ENCODE measurements at places on chromosomes 5 and 9.
A peak's percentile ranks its signal among the peaks of the same experiment; 100 is the strongest.

GRCh38 chr5:89297066-89297465, 414.1 kb upstream of the MEF2C start:
- no peaks in the 10 kb centered on the region for H3K4me1 ChIP-seq
- no peak overlapping the region for H3K4me3 ChIP-seq
- no peaks in the 10 kb centered on the region for H3K36me3 ChIP-seq
- no peak for DNase-seq
- no peaks in the 10 kb centered on the region for H3K27me3 ChIP-seq

- DNase-seq: no peak
- H3K27me3 ChIP-seq: no peaks in the 10 kb centered on the region
- H3K4me1 ChIP-seq: no peaks in the 10 kb centered on the region
- H3K4me3 ChIP-seq: no peak overlapping the region
Observed at GRCh38 chr5:9335754-9336495, 209.9 kb downstream of the SEMA5A start.

GRCh38 chr5:88116396-88116795, 152.2 kb downstream of the TMEM161B start:
- no peak for DNase-seq
- H3K27ac ChIP-seq: no peak overlapping the region
- no peaks in the 10 kb centered on the region for H3K4me1 ChIP-seq
- H3K27me3 ChIP-seq: peaks cover 3% of the 10 kb centered on the region
- no peaks in the 10 kb centered on the region for H3K36me3 ChIP-seq

DNA sequence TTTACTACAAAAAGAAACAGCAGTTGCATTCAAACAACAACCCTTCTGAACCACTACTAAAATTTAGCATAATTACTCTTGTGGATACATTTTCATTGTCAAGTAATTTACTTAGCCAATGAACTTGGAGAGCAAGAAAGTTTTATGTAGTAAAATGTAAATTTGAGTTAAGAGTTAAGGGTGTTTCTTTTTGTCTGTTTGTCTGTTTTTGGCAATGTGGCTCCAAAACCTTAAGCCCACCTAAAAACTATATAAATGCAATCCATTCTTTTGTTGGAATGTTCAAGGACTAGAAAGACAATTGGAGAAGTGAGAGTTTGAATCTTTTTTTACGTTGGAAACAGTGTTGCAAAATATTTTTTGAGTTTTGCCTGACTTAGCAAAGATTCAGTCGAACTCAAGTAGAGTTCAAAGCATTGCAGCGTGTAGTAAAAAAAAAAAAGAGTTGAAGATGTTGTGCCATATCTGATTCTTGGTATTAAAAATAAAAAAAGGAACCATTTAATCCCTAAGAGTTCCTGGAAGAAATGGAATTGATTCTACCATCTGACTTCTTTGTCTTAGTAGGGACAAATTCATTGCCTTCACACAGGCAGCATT, 867 bp downstream of the SYK start:
- no peaks in the 10 kb centered on the region for H3K36me3 ChIP-seq
- peaks cover 62% of the 10 kb centered on the region for H3K27me3 ChIP-seq
- H3K27ac ChIP-seq: no peak overlapping the region
- H3K4me1 ChIP-seq: peaks cover 7% of the 10 kb centered on the region
- no peak for DNase-seq
- H3K4me3 ChIP-seq: peak overlapping the region; percentile 40

DNA sequence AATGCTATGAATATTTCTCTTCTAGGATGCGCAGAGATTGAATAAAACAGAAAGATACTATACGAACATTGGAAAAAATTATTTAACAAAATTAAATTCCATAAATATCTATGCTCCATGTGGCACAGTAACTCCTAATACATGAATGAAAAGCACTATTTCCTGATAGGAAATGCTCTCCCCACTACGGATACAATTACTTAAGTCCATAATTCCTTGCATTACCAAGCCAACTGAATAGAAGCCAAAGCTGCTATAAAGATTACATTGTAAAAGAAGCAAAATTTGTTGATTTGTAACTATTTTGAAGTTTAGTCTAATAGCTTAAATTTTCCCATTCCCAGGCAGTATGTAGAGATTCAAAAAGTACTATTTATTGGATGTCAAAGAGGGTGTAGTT, 61.8 kb upstream of the SNX2 start:
- no peak overlapping the region for H3K27ac ChIP-seq
- H3K27me3 ChIP-seq: no peaks in the 10 kb centered on the region
- no peak overlapping the region for H3K4me3 ChIP-seq

DNA sequence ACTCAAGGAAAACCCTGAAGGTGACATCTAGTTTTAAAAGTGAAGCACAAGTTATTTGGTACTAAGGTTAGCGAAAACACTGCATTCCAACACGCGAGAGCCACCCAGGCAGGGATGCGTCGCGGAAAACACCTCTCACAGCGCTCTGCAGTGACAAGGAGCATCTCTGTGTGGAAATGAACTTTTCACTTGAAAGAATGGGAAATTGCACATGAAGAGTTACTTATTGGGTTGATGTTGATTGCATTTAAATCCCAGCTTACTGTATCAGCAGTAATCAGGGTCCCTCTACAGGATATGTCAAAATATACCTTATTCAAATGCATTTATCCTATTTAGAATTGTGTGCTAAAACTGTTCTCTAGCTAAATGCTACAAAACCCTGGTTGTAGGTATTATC, 144.4 kb downstream of the BNC2 start:
- no peak for DNase-seq
- H3K36me3 ChIP-seq: no peaks in the 10 kb centered on the region
- no peak overlapping the region for H3K27ac ChIP-seq
- peaks cover 9% of the 10 kb centered on the region for H3K27me3 ChIP-seq

DNA sequence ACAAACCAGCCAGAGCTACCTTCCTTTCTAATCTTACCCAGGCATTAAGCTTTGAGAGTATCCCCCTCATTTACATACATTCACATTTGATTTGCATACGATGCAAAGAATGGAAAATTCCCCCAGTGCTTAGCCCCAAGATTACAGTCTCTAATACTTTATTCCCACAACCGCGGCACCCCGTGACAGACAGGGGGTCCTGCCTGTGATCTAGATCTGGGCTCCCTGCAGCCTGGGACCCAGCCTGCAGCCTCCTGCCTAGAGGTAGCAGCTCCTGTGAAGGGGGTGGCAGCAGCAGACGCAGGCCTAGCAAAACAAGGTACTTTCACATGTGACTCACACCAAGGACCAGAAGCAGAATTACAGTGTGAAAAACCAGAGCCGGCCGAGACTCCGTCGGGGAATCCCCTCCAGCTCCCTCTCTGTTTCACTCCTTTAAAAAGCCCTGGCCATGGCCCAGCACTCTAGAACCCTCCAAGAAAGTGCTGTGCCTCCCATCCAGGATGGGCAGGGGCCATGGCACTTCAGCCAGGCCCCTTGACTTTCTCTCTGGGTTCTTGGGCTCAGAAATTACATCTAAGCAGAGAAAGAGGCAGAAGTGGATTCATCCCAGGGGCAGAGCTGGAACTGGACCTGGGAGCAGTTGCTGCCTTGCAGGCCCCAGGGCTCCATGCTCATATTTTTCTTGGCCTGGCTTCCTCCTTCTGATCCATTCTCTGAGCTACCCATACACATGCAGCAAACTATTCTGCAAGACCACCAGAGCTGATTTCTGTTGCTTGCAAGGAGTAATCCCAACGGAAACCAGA, 14.0 kb upstream of the TCF7 start:
- H3K36me3 ChIP-seq: no peaks in the 10 kb centered on the region
- no peak overlapping the region for H3K4me3 ChIP-seq
- DNase-seq: peak; percentile 76
- H3K4me1 ChIP-seq: peaks cover 97% of the 10 kb centered on the region
- H3K27me3 ChIP-seq: no peaks in the 10 kb centered on the region
- peak overlapping the region; percentile 83 for H3K27ac ChIP-seq

GRCh38 chr5:35182910-35183535, 47.3 kb downstream of the PRLR start:
- no peaks in the 10 kb centered on the region for H3K4me1 ChIP-seq
- no peaks in the 10 kb centered on the region for H3K27me3 ChIP-seq
- H3K27ac ChIP-seq: no peak overlapping the region

DNA sequence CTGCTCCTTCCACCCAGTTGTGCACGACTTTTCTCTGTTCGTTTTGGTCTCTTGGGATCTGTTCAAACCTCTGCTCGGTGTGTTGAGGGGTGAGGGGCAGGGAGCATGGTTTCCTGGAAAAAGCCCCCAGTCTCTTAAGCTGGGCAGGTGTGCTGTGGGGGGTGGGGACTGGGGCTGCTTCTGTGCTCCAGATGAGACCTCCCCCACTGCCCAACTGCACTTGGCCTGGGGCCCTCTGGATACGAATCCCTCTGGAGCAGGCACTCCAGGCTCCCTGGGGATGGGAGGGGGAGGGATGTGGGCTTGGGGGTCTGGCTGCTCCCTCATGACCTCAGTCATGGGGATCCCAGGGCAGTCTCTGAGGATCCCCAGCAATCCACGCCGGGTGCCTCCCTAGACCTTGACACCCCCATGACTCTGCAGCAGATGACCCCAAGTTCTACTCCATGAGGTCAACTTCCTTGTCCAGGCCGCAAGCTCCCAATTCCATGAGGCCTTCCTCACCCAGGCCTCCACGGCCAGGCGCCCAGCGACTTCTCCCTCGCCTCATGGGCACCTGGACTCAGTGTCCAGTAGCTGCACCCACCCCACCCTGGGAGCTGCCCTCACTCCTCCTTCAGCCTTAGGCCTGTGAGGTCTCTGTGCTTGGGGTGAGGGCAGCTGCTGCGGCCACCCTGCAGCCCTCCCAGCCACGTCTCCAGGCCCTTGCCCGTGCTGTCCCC, 5.9 kb upstream of the AHRR start:
- H3K27ac ChIP-seq: no peak overlapping the region
- no peak overlapping the region for H3K4me3 ChIP-seq
- no peak for DNase-seq
- peaks cover 5% of the 10 kb centered on the region for H3K4me1 ChIP-seq

DNA sequence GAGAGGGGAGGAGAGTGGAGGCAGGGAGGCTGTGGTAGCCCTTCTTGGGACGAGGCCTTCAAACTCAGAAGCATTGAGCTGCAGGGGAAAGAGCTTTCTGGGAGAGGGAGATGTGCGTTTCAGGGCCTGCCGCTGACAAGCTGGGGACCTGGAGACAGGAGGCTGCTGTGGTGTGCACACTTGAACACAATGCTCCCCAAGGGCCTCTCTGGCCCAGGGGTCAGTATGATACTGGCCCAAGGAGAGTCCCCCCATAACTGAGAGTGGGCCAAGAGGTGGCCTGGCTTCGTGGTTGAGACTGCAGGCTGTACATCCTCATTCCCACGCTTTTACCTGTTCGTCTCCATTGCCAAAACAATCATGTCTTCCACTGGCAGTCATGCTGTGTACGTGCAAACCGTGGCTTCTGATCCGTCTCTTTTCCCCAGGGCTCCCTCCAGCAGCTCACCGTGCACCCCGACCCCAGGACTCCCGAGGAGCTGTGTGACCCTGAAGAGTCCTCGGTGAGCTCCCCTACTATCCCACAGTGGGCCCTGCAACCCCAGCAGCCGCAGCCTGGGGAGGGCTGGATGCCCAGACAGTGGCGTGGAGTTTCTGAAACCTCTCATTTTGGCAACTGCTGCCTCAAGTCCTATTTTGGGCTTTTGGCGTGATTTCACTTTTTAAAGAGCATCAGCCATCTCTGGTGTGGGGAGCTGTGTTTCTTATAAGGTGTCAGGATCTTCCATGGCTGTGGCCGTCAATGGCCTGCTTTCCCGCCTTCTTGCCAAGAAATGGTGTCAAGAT, 43.4 kb downstream of the COL15A1 start:
- DNase-seq: no peak
- H3K27ac ChIP-seq: no peak overlapping the region
- H3K4me3 ChIP-seq: no peak overlapping the region
- H3K4me1 ChIP-seq: no peaks in the 10 kb centered on the region
- H3K27me3 ChIP-seq: no peaks in the 10 kb centered on the region
- no peaks in the 10 kb centered on the region for H3K36me3 ChIP-seq

- no peaks in the 10 kb centered on the region for H3K27me3 ChIP-seq
- H3K4me3 ChIP-seq: no peak overlapping the region
- no peak for DNase-seq
- no peaks in the 10 kb centered on the region for H3K36me3 ChIP-seq
- no peak overlapping the region for H3K27ac ChIP-seq
- H3K4me1 ChIP-seq: no peaks in the 10 kb centered on the region
Observed at GRCh38 chr9:134969156-134970045, 51.7 kb upstream of the FCN1 start.

DNA sequence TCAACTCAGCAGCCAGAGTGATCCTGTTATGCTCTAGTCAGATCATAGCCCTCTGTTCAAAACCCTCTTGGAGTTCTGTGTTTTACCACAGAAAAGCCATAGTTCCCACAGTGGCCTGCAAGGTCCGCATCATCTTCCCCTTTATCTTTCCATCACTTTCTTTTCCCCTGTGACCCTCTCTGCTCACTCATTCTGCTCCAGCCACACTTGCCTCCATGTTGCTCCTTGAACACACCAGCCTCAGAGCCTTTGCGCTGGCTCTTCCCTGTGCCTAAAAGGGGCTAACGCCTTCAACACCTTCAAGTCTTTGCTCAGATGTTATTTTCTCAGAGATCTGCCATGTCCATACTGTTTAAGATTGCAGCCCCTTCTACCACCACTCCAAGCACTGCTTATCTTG, 26.3 kb downstream of the CSF2 start:
- no peaks in the 10 kb centered on the region for H3K27me3 ChIP-seq
- no peak overlapping the region for H3K4me3 ChIP-seq
- DNase-seq: no peak
- no peak overlapping the region for H3K27ac ChIP-seq
- H3K36me3 ChIP-seq: no peaks in the 10 kb centered on the region
- peaks cover 79% of the 10 kb centered on the region for H3K4me1 ChIP-seq
